ENCODE measurements at places on chromosomes 1 and 21.

DNA sequence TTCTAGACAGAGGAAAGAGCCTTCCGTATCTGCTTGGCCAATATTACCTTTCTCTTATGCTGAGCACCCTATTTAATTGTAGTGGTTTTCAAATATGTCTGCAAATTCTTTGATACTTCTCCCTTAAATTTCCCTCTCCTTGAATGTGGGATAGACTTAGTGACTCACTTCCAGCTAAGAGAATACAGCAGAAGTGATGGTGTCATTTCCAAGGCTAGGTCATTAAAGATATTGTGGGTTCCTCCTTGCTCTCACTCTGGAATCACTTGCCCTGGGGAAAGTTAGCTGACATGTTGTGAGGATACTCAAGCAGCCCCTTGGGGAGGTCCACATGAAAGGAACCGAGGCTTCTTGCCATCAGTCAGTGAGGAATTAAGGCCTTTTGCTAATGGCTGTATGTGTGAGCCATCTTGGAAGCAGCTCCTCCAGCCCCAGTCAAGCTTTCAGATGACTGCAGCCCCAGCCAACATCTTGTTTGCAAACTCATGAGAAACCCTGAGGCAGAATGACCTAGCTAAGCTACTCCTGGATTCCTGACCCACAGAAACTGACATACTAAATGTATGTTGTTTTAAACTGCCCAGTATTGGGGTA is 8.1 kb upstream of the CITED4 start:
- no peak for DNase-seq

GRCh38 chr21:25396135-25396711 is 211.1 kb downstream of the MRPL39 start:
- no peak for DNase-seq

- DNase-seq, result no peak
These were observed 110.0 kb downstream of the GRIK3 start for GRCh38 chr1:36924282-36924811.

DNA sequence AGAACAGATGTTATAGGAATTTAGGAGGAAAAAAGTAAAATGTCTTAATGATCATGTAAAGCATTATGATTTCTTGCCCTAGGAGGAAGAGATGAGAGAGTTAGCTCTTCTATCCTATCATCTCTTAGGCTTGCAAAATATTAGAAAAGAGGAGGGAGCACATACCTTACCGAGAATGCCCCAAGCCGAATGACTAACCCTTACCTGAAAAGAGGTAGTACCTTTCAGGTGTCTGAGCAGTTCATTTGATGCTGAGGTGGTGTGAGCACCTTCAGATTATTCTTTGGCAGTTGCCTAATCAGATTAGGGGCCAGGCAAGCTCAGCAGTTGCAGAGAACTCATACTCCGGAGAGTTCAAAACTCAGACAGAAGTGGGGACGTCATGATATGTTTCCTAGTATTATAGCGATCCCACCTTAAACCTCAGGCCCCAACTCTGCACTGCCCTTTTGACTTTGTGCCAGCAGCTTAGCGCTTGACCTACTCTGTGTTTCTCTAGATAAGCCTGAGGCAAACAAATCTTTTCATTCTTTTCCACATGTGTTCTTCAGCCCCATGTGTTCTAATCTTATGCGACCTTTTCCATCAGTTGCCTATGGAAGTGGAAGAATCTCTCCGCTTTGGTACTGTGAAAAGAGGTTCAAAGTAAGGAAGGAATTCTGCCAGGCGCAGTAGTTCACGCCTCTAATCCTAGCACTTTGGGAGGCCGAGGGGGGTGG is 52.5 kb downstream of the ATP2B4 start:
- DNase-seq, result no peak

- DNase-seq, result no peak
These were observed 224.7 kb upstream of the C1orf87 start for GRCh38 chr1:60298290-60298689.

DNA sequence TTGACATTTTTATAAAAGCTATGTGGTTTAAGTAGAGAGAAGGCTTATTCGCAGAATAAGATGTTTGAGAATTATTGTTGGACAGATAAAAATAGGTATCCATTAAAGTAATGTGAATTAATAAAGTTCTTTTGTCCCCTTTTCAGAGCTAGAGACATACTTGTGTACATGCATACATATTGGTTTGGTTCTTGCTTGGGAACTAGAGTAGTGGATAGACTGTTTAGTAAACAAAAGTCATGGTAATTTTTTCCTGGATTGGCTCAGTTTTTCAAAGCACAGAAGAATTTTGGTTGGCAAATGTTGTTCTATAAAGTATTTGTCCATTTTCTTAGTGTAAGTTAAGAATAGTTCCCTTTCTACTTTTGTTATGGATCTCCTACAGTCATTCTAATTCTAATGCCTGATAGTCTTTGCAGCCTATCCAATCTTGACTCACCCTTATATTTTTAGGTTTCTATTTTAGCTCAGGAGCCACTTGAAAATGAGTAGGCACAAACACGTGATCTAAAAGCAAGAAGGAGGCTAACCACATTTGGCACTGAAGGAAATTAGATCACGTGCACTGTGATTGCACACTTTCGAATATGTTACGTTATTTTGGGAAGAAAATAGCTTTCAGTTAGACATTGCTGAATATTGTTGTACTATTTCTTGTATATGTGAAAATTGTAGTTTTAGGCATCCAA is 47.0 kb downstream of the RABGAP1L start:
- DNase-seq, result no peak

DNA sequence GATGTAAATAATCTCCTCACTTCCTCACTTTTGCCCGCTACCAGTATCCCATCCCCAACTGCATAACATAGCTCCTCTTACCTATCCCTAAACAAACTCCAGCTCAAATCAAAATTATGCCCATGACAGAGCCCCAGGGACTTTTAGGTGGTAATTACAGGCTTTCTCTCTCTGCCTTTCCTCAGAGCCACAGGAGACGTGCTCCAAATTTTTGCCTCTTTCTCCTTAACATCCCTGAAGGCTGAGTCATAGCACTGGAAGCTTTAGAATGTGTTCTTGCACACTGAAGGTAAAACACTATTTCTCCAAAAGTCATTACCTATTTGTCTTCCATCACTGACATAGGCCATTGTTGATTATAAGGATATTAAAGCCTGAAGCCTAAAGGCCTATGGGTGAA is 263.5 kb upstream of the PLD5 start:
- DNase-seq, result no peak

GRCh38 chr1:33392206-33392605 is 38.7 kb downstream of the PHC2 start:
- DNase-seq, result no peak

- no peak for DNase-seq
These were observed 2.8 kb upstream of the MIXL1 start for GRCh38 chr1:226220473-226221189.

All from GM04504 (cell line).